Heart left ventricle (tissue), 16 donors: ENCODE measurements at places on chromosomes 16 and 17.
A peak's percentile ranks its signal among the peaks of the same experiment; 100 is the strongest.

DNA sequence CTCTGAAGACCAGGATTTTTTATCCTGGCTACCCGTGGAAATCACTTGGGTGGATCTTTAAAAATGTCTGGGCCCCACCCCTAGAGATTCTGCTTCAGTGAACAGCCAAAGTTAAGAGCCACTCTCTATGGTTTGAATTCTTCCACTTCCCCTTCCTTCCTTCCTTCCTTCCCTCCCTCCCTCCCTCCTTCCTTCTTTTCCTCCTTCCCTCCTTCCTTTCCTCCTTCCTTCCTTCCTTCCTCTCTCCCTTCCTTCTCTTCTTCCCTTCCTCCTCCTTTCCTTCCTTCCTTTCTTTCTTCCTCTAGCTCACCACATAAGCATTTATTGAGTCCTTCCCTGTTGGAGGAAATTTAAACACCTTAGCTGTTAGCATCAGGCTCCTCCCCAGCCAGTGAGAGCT is 203.6 kb downstream of the KATNIP start:
- no peaks in the 10 kb centered on the region for H3K4me1 ChIP-seq
- DNase-seq = no peak
- peaks cover 19% of the 10 kb centered on the region for H3K36me3 ChIP-seq
- H3K4me3 ChIP-seq = no peak overlapping the region
- no peak overlapping the region for H3K27ac ChIP-seq

GRCh38 chr17:32330147-32330546 is 11.8 kb downstream of the C17orf75 start:
- no peak overlapping the region for H3K4me3 ChIP-seq
- no peaks in the 10 kb centered on the region for H3K4me1 ChIP-seq
- DNase-seq = no peak
- no peaks in the 10 kb centered on the region for H3K27me3 ChIP-seq

GRCh38 chr16:88471575-88471974 is 18.5 kb downstream of the ZFPM1 start:
- H3K27me3 ChIP-seq = no peaks in the 10 kb centered on the region
- DNase-seq = no peak
- H3K4me3 ChIP-seq = no peak overlapping the region
- no peaks in the 10 kb centered on the region for H3K36me3 ChIP-seq

DNA sequence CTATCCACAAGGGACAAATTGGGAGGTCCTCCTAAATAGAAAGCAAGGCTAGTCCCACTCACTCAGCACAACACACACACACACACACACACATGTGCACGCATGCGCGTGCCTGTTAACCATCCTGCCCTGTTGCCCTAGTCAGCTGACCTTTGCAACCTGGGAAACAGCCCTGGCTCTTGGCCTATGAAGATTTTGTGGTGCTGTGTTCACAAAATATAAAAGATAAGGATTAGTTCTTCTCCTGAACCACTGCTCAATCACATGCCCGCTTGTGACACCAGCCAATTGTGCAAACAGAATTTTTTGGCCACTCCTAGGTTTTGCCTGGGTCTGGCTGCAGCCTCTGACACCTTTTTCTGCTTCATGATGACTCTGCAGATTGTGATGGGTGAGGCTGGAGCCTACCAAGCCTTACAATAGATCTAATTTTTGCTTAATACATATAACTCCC is 3.3 kb upstream of the CES1 start:
- no peaks in the 10 kb centered on the region for H3K4me1 ChIP-seq
- no peak for DNase-seq
- no peak overlapping the region for H3K4me3 ChIP-seq
- H3K27ac ChIP-seq = no peak overlapping the region
- H3K27me3 ChIP-seq = no peaks in the 10 kb centered on the region

- H3K27ac ChIP-seq = no peak overlapping the region
- no peaks in the 10 kb centered on the region for H3K4me1 ChIP-seq
- DNase-seq = no peak
These were observed 25.5 kb upstream of the MYO15B start for GRCh38 chr17:75561927-75562603.

DNA sequence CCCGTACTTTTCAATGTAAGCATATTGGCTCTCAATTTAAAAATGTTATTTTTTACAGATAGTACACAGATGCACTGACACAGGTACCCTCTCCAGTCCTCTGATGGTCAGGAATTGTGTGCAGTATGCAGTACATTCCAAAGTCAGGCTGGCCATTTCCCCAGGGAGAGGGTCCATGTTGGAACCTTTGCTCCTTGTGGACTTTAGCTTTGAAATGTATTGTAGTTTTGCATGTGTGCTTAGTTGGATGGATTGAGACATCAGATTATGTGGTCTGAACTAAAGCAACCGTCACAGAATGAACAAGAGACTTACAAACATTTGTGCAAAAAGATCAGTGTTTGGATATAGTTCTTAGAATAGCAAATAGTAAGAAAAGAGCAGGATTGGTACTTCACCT is 381.1 kb downstream of the WWOX start:
- no peaks in the 10 kb centered on the region for H3K27me3 ChIP-seq
- no peaks in the 10 kb centered on the region for H3K4me1 ChIP-seq
- DNase-seq = no peak
- H3K36me3 ChIP-seq = no peaks in the 10 kb centered on the region
- no peak overlapping the region for H3K4me3 ChIP-seq

DNA sequence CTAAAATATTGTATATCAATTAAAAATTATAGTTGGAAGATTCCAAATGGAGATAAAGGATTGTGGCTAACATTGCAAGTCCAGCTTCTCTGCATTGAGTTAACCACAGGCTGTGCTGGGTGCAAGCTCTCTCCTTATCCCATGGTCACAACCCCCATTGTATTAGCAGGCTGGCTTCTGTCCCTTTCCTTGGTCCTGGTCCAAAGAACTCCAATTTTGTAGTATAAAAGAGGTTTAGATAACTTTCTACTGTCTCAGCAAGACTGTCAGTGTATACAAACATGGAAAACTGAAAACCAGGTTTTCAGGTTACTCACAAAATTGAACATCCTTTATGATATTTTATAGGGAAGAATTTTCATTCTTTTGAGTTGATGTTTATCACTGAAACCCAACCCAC is 76.6 kb upstream of the HS3ST3A1 start:
- no peak for DNase-seq
- H3K4me1 ChIP-seq = no peaks in the 10 kb centered on the region
- no peaks in the 10 kb centered on the region for H3K36me3 ChIP-seq
- no peak overlapping the region for H3K27ac ChIP-seq

- H3K4me1 ChIP-seq = peaks cover 25% of the 10 kb centered on the region
- no peaks in the 10 kb centered on the region for H3K36me3 ChIP-seq
- H3K27ac ChIP-seq = no peak overlapping the region
- no peak overlapping the region for H3K4me3 ChIP-seq
- DNase-seq = no peak
These were observed 89.1 kb upstream of the TBX2 start for GRCh38 chr17:61310590-61310989.

- H3K4me1 ChIP-seq = peaks cover 98% of the 10 kb centered on the region
- no peak overlapping the region for H3K4me3 ChIP-seq
- no peaks in the 10 kb centered on the region for H3K27me3 ChIP-seq
- H3K27ac ChIP-seq = peak overlapping the region; percentile 70
- peak; percentile 76 for DNase-seq
These were observed 103.4 kb downstream of the ZNF778 start for GRCh38 chr16:89320782-89321501.

GRCh38 chr17:32123782-32124181 is 18.5 kb upstream of the RHOT1 start:
- H3K4me1 ChIP-seq = peaks cover 17% of the 10 kb centered on the region
- no peak for DNase-seq
- no peaks in the 10 kb centered on the region for H3K36me3 ChIP-seq
- no peak overlapping the region for H3K27ac ChIP-seq
- H3K27me3 ChIP-seq = no peaks in the 10 kb centered on the region
- H3K4me3 ChIP-seq = no peak overlapping the region

- no peak for DNase-seq
- H3K4me1 ChIP-seq = no peaks in the 10 kb centered on the region
- H3K27me3 ChIP-seq = peaks cover 5% of the 10 kb centered on the region
- H3K36me3 ChIP-seq = no peaks in the 10 kb centered on the region
- H3K4me3 ChIP-seq = no peak overlapping the region
- H3K27ac ChIP-seq = no peak overlapping the region
These were observed 23.7 kb downstream of the CDH1 start for GRCh38 chr16:68760671-68761275.

GRCh38 chr16:70685938-70686375 is at the start of gene MTSS2:
Gene MTSS2, minus strand, starts transcription at chr16:70686053. Its CDS starts 262 bp downstream, at chr16:70685791.
- H3K27ac ChIP-seq = peak within 1 kb of the TSS; percentile 74
- H3K4me1 ChIP-seq = peaks cover 87% of the 10 kb centered on the region
- no peaks in the 10 kb centered on the region for H3K36me3 ChIP-seq
- peak within 1 kb of the TSS; percentile 69 for H3K4me3 ChIP-seq
- DNase-seq = peak; percentile 90

DNA sequence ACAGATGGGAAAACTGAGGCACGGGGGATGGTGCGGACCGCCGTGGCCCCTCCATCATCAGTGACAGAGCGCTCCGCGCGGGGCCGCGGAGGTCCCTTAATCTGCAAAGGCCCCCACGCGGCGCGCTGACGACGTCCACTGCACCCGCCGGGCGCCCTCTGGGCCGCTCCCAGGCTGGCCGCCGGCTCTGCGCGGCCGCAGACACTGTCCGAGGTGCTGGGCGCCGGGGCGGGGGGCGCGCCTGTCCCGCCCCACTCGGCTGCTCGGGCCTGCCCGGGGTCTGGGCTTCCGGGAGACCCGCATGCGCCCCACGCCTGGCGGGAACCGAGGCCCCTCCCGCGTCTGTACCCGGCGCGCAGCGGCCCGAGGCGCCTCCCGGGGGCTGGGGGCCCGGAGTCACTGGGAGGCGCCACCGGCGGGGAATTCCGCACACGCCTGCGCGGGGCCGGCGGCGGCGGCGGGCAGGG is 550 bp upstream of the RNF213 start:
- peaks cover 8% of the 10 kb centered on the region for H3K4me1 ChIP-seq
- H3K27ac ChIP-seq = peak overlapping the region; percentile 95
- H3K36me3 ChIP-seq = no peaks in the 10 kb centered on the region
